Transverse colon (tissue), 4 donors: ENCODE measurements at places on chromosomes 13 and 19. TPM values are rescaled to one million over a fixed set of nuclear protein-coding genes. Genes with fewer than 3 reads are reported as not detected.

The GPR183 gene
- 3.0 TPM for total RNA-seq

The FOXA3 gene
- total RNA-seq: 1.9 TPM

DNA sequence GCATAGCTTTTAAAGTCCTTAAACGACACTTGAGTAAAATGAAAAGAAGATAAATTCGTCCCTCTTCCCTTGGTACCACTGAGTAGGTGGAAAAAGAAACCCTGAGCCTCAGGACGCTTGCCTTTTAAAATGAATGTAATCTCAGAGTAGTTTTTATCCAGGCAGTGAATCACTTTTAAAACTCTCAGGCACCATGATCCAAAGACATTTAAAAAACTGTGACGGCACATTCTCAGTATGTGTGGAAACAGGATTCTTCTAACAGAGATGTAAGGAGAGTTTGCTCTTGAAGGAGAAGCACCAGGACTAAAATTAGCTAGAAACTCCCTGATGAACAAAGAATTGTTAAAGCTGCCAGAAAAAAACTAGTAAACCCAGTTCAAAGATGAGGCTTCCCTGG is 105.7 kb upstream of the SLC15A1 start:
- no peak for DNase-seq

The IGFL1 gene
- total RNA-seq: not detected

The PRTN3 gene
- total RNA-seq: not detected

GRCh38 chr19:5664515-5664914 is 15.8 kb downstream of the MICOS13 start:
- no peak for DNase-seq

DNA sequence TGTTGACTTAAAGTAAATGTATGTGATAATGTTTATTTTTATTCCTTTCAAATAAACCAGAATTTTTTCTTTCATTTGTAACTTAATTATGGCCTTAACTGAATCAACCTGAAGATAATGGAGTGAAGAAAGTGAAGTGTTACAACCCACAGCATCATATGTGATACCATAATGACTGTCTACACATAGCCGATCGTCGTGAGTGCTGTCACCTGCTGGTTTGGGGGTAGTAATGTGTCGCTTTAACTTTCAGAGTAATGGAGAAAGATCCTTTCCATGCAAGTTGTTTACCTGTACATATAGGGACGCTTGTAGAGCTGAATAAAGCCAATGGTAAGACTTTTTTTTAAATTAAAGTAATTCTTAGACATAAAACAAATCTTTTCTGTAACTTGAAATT is 9.9 kb downstream of the CDC16 start:
- DNase-seq: no peak

GRCh38 chr19:16452325-16452724 is 19.4 kb downstream of the EPS15L1 start:
- no peak for DNase-seq

The ELAVL3 gene
- total RNA-seq: 0.27 TPM

DNA sequence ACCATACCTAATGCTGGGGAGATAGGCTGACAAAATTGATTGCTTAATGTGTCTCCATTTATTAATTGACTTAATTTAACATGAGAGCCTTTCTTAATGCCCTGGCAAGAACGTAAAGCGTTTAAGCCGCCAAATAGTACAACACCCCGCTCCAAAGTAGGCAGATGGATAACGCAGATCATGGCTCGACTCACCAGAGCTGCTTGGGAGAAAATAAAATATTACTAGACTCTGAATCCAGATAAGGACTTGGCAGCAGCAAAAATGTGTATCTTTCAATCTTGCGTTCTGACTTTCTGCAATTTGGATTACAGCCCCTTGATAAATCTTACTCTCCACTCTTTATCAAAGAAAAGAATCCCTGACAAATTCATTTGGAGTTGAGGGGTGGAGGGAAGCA is 403 bp upstream of the SIAH3 start:
- DNase-seq: no peak

The ZNF682 gene
- total RNA-seq: 5.5 TPM

DNA sequence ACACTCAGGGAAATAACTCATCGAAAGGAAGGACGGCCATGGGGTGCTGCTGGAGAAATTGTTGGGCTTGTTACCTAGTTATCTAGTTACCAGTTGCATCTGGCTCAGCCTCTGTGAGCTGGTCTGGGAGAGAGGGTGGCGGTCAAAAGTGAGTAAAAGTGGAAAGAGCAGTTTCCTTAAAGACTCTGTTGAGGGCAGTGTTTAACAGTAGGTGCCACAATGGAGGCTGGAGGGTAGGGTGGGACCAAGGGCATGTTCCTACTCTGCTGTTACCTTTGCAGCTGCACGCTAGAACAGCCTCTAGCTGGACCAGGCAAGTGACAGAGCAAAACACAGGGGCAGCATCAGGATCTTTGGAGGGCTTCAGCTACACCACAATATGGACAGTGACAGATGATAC is 228.8 kb upstream of the STARD13 start:
- no peak for DNase-seq

DNA sequence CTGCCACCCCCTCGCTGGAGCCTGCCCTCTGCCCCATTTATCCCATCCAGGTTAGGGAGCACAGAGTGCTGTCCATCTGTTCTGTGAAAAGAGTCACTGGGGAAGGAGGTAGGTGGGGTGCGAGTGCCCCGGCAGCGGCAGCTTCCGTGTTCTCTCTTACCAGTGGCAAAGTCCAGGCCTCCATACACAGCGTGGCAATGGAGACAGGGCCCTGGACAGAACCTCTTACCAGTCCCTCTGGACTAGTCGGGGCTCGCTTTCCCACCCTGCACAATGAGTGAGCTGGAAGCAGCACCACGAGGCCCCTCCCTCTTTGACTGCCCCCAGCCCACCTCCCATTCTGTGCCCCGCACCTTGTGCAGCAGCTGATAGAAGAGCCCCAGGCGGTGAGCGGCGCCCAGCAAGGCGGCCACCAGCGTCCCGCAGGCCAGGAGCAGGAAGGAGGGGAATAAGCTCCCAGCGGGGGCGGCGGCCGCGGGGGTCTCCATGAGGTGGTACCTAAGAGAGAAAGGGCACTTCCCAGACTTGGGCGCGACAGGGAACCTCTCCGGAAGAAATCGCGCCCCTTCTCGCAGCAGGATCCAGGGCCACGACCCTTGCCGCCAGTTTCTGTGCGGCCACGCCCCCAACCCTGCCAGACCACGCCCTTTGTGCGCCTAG is 17.5 kb downstream of the SYDE1 start:
- peak; percentile 76 for DNase-seq

GRCh38 chr19:19260417-19261214 is 12.5 kb downstream of the TM6SF2 start:
- no peak for DNase-seq

GRCh38 chr19:10567656-10568055 is 1.1 kb downstream of the CDKN2D start:
- DNase-seq: no peak
